A549 treated with GW870086 at 1 μM for 4 hours (cell line): ENCODE measurements at places on chromosomes 13 and 19. TPM values are rescaled to one million over a fixed set of nuclear protein-coding genes. Genes with fewer than 3 reads are reported as not detected.

TEX26 gene
- not detected in 5 replicates for total RNA-seq

ZNF586 gene
- 5.1 to 7.2 TPM (median 6.6 TPM) in 5 replicates for total RNA-seq

B3GNT3 gene
- 4.8 to 6.2 TPM (median 6.1 TPM) in 5 replicates for total RNA-seq

ZNF737 gene
- 0.08 to 0.16 TPM in 2 of 5 replicates, not detected in the others for total RNA-seq

ANGPTL8 gene
- not detected in 5 replicates for total RNA-seq
